ENCODE measurements at places on chromosomes 3 and 15.
A peak's percentile ranks its signal among the peaks of the same experiment; 100 is the strongest.

- no peak for DNase-seq
Measured at GRCh38 chr3:9101286-9101685, 138.0 kb upstream of the RAD18 start.

GRCh38 chr15:73628976-73629797 lies 4.0 kb downstream of the NPTN start:
- DNase-seq = no peak

DNA sequence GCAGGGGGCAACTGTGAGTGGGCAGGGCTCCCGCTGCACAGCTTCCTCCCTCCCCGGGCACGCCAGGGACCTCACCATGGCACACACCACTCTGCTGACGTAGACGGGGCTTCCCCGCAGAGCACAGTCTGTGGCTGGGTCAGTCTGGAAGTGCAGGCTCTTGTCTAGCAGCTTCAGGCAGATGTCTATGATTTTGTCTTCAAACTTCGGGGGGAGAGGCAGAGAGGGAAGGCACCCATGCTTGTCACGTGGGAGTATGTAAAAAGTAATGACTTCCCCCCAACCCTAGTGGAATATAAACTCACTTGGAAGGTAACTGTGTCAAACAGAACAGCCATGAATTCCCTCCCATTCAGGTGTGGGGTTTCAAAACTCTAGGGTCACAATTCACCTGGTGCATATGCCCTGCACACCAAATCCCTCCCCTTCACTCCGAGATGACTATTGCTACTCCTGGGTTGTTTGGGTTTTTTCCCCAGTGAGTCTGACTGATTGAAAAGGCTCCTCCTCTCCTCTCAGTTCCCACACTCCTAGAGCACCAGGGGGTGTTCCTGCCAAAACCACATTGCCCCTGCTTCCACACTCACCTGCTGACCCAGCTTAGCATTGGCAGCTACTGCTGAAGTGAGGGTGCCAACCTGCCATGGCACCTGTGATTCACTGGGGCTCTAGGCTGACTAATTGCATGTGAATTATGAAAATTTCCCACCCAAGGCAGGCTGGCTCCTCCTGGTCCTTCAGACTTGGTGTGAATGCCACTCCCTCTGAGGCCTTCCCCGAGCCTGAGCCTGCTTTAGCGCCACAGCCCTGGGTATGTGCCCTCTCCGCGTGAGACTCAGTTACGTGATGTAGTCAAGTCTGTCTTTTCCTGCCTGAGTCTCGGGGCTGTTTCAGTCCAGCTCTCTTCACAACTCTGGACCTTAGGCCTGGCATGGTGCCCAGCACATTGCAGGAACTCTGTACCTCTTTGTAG lies 13.0 kb downstream of the TGM5 start:
- DNase-seq = no peak

DNA sequence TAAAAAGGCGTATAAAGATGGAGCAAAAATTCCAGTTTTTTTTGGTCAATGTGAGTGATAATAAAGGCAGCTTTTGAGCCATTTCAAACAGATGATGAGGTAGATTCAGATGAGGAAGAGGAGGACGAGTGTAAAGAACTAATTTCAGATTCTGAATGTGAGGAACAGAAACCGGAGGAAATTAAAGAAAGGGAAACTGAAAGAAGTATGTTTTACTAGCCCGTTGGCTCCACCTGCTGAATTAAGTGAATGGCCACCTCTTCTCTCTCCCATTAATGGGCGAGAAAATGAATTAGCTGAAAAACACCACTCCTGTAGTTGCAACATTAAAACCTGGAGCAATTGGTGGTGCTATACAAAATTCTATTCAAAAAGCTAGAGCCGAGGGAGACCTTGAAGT lies 55.4 kb downstream of the CYP19A1 start:
- no peak for DNase-seq

GRCh38 chr15:25643120-25643519 lies 204.3 kb upstream of the UBE3A start:
- no peak for DNase-seq

DNA sequence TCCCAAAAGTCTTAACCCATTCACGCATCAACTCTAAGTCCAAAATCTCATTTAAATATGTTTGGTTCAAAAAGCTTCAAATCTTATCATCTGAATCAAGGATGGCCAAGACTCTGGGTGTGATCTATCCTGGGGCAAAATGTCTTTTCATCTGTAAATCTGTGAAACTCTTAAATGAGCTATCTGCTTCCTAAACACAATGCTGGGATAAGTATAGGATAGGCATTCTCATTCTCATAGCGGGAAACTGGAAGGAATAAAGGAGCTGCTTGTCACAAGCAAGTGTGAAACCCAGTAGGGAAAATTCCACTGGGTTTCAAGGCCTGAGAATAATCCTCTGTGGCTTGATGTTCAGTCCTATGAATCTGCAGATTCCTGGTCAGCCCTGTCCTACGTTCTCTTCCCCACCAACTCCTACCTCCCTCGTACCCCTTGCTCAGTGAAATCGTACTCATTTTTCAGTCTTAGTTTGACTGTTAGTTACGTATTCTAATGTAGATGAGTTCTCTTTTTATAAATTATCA lies 156.7 kb downstream of the EPHA3 start:
- no peak for DNase-seq

- DNase-seq = peak; percentile 57
Measured at GRCh38 chr15:34582461-34583371, 735 bp downstream of the GOLGA8B start.

DNA sequence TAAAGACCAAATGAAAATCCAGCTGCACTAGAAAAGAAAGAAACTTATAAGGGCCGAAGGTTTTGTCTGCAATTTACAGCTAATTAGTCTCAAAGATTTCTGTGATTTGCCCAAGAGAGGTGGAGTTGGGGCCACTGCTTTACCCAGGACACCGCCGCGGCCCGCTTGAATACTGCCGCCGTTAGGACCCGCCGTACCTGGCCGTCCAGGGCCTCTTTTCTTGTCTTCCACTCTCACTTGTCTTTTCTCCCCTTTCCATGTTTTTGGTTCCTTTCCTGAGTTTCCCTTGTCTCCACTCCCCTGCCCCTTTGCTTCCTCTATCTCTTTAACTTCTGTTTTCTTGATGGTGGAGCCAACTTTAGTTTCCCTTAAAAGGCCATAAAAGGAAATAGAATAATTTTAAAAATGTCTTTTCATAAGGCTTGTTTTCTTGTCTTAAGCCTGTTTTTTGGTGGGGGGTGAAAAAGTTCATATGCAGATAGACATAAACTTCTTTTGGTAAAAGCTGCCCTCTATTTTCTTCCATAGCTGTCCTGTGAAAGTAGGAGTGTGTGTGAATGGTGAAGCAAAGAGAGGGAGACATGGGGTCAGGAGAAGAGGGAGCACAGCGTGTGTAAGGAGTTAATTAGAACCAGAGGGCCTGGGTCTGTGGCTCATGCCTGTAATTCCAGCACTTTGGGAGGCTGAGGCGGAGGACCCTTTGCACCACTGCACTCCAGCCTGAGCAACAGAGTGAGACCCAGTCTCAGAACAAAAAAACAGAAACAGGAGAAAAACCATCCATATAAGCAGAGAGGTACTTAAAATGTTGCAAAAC lies 16.0 kb upstream of the CCNL1 start:
- DNase-seq = no peak

DNA sequence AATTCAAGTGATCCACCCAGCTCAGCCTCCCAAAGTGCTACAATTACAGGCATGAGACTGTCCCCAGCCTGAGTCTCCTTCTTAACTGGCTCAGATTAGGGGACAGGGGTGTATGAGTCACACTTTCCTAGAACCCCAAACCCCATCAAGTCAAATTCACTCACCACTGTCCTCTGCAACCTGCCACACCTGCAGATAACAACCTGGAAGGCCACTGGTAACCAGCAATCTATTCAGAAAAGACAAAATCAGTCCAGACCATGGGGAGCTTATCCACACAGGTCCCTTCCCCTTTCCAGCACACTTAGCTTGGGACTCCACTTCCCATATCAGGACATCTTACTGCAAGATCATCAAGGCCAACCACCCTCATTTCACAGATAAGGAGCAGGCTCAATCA lies 6.4 kb downstream of the WDR73 start:
- no peak for DNase-seq

GRCh38 chr3:66712210-66712609 lies 211.4 kb upstream of the LRIG1 start:
- no peak for DNase-seq

- DNase-seq = peak; percentile 42
Measured at GRCh38 chr3:124217542-124217941, 225.6 kb upstream of the ROPN1 start.

GRCh38 chr15:72778796-72779195 lies 4.8 kb downstream of the ADPGK start:
- no peak for DNase-seq

- no peak for DNase-seq
Measured at GRCh38 chr3:54243960-54244682, 121.8 kb downstream of the CACNA2D3 start.

GRCh38 chr3:189664311-189664710 lies 33.1 kb downstream of the TP63 start:
- no peak for DNase-seq

- no peak for DNase-seq
Measured at GRCh38 chr15:85488997-85489396, 108.6 kb downstream of the AKAP13 start.

DNA sequence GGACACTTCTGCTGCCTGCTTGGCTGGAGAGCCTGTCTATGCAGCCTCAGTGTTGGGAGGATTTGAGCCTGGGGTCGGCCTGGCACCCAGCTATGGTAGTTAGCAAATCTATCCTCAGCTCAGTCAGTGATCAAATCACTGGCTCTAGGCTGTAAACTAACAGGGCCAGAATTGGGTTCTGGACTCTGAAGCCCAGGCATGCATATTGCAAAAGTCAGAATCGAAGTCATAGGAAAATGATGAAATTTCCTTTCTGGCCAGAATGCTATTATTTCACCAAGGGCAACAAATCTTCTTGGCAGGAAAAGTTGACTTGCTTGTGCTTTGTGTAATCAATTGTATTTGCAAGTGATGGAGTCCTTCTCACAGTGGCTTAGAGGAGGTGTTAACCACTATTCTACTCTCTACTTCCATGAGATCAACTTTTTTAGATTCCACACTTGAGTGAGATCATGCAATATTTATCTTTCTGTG lies 482.6 kb upstream of the TPRG1 start:
- DNase-seq = no peak

GRCh38 chr3:11600501-11601282 lies 43.0 kb downstream of the VGLL4 start:
- peak; percentile 64 for DNase-seq

DNA sequence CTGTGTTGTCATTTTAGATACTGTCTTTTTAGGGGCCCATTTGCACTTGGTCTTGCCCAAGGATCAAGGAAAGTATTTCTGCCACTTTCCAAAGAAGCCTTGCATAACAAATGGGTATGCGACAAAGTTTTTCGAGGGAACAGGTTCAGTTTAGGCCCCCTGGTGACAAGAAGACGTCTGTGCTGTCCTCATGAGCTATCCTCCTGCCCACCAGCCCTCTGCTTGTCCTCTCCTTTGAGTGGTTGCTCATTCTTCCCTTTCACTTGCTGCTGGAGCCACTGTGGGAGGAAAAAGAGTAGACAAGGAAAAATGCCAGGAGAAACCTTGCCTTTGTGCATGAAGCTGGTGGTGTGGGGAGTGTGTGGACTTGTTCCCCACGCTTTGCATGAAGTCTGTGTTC lies 171.9 kb downstream of the CACNA2D3 start:
- DNase-seq = no peak

DNA sequence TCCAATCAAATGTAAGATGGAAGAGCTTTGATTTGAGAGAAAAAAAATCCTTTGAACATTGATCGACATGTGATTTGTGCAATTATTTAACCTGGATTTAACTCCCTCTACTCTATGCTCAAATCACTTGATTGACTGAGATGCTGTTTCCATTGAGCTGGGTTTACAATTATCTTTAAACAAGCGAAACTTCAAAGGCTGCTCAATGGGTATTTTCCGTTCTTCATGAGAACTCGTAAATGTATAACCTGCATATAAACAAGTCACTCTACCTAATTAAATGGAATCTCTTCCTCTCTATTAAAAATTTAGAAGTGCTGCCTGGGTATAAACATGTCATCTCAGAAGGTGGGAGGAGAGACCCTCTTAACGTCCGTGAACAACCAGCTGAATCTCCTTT lies 71.9 kb downstream of the ANXA2 start:
- no peak for DNase-seq

- DNase-seq = no peak
Measured at GRCh38 chr15:65752151-65752700, 39.9 kb downstream of the DENND4A start.

DNA sequence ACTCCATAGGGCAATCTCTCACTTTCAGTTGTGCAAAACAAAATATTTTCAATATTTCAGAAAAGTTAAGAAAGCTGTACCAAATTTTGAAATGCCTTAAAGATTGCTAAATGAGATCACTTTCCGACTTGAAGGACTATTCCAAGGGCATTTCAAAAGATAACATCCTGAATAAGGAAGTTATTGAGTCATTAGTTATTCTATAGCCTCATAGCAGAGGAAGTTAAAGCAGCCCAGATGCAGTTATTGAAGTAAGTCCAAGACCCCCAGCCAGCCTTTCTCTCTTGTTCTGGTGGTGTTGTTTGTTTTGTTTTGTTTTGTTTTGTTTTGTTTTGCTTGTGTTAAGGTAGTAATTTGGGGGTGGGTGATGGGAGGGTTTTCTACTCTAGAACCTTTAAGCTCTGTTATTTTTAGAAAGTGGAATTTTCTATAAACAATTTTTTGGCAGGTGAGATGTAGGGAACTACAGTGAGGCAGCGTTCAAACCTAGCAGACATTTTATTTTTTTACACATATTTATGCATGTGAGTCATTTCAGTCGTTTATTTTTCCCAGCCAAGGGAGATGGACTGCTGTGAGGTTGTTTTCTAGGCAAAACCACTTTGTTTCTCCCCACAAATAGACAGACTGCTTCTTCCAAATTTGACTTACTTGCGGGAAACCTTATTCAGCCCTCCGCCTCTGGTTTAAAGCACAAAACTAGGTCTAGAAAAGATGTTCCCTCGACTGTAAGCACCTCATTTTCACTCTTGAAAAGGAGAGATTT lies 216.3 kb upstream of the ARPP21 start:
- DNase-seq = no peak

- no peak for DNase-seq
Measured at GRCh38 chr15:98547741-98548138, 100.6 kb upstream of the IGF1R start.

GRCh38 chr15:52080031-52080430 lies 32.5 kb downstream of the BCL2L10 start:
- no peak for DNase-seq

- DNase-seq = no peak
Measured at GRCh38 chr3:16178628-16178988, 4.1 kb downstream of the GALNT15 start.

GRCh38 chr3:120841264-120841663 lies 66.7 kb upstream of the STXBP5L start:
- no peak for DNase-seq

- peak; percentile 63 for DNase-seq
Measured at GRCh38 chr3:9098716-9099675, 135.7 kb upstream of the RAD18 start.

- DNase-seq = no peak
Measured at GRCh38 chr15:82081914-82082762, 36.3 kb upstream of the MEX3B start.

GRCh38 chr3:105826778-105827634 lies 41.8 kb downstream of the CBLB start:
- DNase-seq = no peak

Data from mesothelial cell of epicardium (in vitro differentiated cells).